Mammary epithelial cell (primary cell): ENCODE measurements at places on chromosomes 2 and 18.

- DNase-seq: no peak
These were observed 137.1 kb upstream of the RMP24 start for GRCh38 chr18:35835366-35835765.

DNA sequence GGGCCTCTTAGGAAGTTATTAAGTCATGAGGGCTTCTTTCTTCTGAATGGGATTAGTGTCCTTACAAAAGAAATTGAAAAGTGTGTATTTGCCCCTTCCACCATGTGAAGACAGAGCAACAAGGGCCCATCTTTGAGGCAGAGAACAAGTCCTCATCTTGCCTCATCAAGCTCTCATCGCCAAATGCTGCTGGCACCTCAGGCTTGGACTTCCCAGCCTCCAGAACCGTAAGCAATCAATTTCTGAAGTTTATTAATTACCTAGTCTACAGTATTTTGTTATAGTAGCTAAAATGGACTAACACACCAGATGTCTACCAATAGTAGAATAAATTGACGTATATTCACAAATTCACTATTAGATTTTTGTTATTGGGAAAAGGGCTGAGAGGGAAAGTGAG lies 74.6 kb downstream of the CCDC148 start:
- DNase-seq: no peak

- DNase-seq: no peak
These were observed 128.8 kb upstream of the DLX2 start for GRCh38 chr2:172231508-172231907.

- DNase-seq: no peak
These were observed 95.9 kb downstream of the NEB start for GRCh38 chr2:151638191-151638933.

DNA sequence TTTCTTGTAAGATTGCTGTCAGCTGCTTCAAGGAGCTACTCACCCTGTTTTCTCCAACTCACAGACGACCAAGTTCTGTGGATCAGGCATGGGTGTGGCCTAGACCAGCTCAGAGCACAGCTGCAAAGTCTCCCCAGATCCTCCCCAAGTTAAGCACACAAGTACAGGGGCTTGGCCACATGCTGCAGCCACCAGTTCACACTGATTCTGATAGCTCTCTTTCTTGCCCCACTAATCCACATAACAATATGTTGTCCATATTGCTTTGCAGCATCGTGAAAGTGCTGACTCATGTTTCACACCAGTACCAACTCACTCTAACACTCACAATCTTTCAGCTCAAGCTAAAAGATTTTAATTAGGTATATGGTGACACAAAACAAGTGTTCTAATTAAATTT lies 437.0 kb downstream of the PARD3B start:
- DNase-seq: no peak

- DNase-seq: no peak
These were observed 174.1 kb downstream of the LRATD1 start for GRCh38 chr2:14806613-14807012.
